ENCODE measurements at places on chromosomes 5 and 9.
A peak's percentile ranks its signal among the peaks of the same experiment; 100 is the strongest.

DNA sequence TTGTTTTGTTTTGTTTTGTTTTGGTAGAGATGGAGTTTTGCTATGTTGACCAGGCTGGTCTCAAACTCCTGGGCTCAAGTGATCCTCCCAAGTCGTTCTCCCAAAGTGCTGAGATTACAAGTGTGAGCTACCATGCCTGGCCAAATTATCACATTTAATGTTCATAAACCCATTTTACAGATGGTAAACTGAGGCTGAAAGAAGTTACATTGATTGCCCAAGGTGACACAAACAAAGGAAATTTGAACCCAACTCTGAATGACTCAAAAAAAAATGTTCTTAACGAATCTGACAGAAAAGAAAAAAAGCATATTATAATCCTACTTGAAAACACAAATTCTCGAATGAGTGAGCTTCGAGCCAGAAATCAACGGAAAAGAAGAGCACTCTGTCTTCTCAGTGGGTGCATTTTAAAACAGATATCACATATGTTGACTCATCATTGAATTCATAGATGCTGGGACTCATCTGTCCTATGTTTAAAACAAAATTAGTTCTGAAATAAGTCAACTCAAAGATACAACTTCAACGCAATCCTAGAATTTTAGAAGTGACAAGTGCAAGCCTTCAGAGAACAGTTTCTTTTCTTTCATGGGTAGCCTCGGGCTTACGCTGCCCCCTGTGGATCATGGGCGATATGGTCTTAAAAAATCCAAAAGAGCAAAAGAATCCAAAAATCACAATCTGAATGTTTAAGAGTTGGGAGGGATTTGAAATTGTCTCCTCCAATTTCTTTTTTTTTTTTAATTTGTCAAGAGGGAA lies 28.4 kb downstream of the TIMD4 start:
- DNase-seq: peak; percentile 68

GRCh38 chr5:90153031-90153430 lies 256.5 kb downstream of the CETN3 start:
- DNase-seq: no peak

DNA sequence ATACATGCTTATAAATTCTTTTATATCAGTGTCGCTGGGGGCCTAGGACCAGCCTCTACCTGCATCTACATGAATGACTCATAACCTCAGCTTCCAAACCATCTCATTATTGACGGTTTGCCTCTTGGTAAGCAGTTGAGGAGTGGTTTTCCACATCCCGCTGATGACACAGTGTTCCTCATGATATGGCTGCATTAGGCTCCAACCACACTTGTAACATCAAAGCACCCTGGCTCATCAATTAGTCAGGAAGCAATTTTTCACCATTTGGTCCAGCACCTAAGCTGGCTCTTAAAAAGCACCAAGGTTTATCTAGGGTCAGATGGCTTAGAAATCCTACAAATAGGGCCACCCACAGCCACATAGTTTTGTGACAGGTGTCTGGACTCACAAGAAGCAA lies 402.4 kb downstream of the ARHGEF28 start:
- no peak for DNase-seq

GRCh38 chr5:135040333-135041144 lies 6.5 kb upstream of the PITX1 start:
- no peak for DNase-seq

GRCh38 chr5:59496524-59497134 lies 396.9 kb downstream of the PDE4D start:
- no peak for DNase-seq

GRCh38 chr5:12901696-12902095 lies 997.5 kb upstream of the CTNND2 start:
- no peak for DNase-seq

GRCh38 chr9:130624154-130624553 lies 40.2 kb upstream of the PRDM12 start:
- no peak for DNase-seq
